Activated CD4-positive, alpha-beta memory T cell treated with anti-CD3 and anti-CD28 coated beads for 36 hours (primary cell): ENCODE measurements at places on chromosomes 5 and 9.

GRCh38 chr9:82421498-82421897 is 432.9 kb downstream of the SPATA31D1 start:
- no peak for DNase-seq

DNA sequence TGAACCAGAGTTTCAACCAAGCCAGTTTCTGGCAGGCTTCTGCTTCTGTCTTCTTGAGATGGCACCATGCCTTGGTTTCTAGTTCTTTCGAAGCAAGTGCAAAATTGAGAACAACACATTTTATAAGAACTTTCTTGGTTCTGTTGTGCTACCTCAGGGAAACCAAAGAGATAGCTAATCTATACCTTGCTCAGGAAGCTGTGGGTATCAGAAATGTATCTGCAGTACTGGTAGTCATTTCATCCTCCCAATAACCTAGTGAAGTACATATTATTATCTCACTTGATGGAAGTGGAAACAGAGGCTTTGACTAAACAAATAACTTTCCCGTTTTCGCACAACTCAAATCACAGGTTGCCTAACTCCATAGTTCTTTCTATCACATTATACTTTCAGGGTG is 246.6 kb downstream of the ENC1 start:
- no peak for DNase-seq

DNA sequence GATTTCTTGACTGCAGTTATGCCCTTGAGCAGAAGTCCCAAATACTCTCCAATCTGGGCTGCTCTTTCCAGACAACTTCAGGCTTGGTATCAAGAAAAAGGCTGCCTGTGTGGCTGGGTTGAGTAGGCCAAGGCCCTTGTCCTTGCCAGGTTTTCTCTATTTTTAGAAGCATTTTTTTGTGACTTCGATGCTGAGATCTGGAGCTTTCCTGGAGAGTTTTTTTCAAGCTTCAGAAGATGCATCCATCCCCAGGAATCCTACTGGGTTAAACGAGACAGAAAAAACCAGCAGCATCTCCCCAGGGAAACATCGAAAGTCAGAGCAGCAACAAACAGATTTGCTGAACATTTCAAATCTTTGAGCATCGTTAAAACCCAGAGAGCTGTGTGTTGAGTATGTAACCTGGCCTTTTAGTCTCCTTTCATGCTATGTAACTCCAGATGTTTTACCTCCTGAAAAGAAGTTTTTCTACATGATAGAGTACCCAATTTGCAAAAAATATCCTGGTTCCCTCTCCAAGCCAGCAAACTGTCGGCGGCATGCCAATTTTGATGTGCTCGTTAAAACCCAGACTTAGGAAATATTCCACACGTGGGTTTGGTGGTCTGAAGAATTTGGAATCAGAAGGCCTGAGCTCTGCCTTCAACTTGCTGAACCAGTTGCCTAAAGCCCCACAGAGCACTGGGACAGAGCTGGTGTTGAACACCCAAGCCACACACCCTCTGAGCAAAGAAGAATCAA is 98.1 kb upstream of the ALDH1B1 start:
- no peak for DNase-seq

DNA sequence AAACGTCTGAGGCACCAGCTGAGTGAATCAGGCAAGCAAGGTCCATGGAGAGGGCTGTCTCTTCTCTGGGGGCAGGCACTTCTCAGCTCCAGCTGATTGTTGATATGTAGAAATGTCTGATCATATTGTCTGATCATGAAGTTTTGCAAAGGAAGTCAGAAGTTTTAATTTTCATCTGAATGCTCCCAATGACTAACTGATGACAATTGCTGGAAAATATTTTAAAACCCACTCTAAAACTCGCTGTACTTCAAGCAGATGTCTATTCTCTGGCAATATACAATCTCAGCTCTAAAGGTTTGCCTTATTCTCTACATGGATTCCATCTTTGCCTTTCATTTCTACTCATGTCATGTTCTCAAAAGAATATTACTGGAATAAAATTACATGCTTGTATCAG is 12.7 kb downstream of the PLK2 start:
- DNase-seq: no peak

- DNase-seq: no peak
Measured at GRCh38 chr5:95821110-95822021, 1.2 kb downstream of the GLRX start.

GRCh38 chr5:156920861-156921431 is 42.1 kb downstream of the TIMD4 start:
- DNase-seq: no peak

DNA sequence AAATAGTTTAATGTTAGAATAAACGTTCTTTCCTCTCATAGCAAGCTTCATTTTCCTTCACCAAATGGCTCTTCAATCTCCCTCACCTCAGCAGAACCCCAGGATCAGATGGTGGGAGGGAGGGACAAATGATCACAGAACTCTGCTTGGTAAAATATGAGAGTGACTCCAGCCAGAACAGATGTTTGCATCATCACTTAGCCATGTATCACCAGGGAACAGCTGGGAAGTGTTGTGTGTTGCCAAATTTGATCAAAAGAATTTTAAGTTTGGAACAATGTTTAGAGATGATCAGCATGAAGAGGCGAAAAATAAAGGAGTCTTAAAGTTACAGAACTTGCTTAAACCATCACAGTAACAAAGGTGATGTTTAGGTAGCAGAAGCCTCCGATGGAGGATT is 115.7 kb downstream of the FRMD3 start:
- no peak for DNase-seq

DNA sequence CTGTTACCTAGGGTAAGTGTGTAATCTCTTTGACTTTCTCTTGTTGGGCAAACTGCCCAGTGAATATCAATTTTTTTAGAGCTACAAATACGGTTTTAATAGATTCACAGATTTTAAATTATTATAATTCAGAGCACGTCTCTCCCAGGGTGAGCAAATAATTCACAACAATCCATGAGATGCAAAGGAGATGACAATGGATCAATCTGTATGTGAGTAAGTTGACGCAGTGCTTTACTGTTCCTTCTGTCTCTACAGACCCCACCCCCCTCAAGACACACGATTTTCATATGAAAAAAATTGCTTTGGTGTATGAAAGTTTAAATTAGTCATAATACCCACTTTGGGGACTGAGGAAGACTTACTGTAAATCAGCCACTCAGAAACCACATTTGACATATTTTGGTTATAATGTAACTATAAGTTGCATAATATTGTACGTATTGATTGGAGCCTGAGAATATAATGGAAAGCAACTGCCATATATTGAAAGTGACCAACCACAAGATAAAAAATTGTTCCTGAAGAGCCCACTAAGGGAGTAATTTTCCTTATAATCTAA is 201.7 kb downstream of the BNC2 start:
- no peak for DNase-seq

GRCh38 chr5:133952729-133953567 is 15.5 kb downstream of the C5orf15 start:
- no peak for DNase-seq

DNA sequence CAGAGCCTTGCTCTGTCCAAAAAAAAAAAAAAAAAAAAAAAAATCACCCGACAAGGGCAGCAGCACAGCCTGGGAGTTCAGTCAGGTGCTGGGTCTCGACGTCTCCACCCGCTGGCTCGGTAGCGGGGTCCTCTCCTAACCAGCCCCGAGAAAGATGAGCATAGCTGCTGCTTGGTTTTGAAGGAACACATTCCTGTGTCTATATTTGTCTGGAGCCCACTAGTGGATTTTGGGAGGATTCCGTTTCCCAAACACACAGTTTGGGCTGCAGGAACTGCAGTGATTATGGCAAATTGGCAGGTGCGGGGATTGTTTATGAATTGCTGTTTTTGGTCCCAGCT is 1.2 kb downstream of the OTULINL start:
- no peak for DNase-seq
